ENCODE measurements at places on chromosomes 5 and 9.
A peak's percentile ranks its signal among the peaks of the same experiment; 100 is the strongest.

- DNase-seq, result no peak
These were observed 222.0 kb upstream of the KLF4 start for GRCh38 chr9:107711542-107711941.

DNA sequence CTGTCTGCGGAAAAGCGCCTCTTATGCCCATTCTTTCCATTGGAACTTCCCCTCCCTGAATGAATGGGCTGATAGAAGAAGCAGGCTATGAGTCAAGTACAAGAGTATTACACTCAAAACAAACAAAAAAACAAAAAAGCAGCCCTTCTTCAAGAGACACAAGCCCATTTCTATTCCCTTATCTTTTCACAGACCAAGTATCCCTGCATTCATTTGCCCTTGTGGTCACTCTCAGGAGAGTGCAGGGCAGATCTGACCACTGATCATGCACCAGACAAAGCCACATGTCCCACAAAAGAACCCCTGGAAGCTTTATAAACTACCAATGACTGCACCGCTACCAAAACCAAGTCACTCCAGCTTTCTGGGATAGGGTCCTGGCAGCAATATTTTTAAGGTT, 262.5 kb upstream of the TAS2R1 start:
- DNase-seq, result no peak

DNA sequence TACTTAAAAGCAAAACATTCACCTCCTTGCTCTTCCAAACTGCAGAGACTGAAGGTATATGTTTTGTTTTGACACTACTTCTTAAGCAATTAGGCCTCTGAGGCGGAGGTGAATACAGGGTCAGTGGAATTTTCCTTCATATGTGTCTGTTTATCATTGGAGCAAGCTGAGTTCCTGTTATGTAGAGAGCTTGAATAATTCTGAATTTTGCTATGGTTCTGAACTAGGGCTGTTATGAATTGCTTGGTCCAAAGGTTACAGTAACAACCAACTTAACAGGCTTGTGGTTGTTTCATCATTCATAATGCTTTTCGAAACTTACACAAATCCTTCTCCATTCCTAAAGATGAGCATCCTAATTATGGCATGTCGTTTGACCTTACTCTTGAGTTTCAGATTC, 444.6 kb upstream of the MEF2C start:
- no peak for DNase-seq

GRCh38 chr5:179766726-179767455, 26.9 kb upstream of the LTC4S start:
- no peak for DNase-seq

DNA sequence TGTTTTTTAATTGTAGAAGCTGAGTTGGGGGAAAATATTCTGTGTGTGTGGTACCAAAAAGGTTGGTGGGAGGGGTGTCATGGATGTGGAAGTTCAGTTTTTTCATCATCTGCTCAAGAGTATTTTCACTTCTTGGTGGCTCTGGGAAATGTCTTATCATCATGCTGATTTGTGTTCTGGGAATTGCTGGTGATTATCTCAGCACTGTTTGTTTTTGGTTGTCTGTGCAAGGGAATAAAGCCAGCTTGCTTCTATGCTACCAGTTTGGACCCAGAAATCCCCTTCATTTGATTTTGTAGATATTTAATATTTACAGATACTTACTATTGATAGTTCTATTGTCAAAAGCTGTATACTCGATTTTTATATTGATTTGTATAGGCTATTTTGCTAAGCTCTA, 2289.7 kb downstream of the MAT2B start:
- DNase-seq, result no peak

DNA sequence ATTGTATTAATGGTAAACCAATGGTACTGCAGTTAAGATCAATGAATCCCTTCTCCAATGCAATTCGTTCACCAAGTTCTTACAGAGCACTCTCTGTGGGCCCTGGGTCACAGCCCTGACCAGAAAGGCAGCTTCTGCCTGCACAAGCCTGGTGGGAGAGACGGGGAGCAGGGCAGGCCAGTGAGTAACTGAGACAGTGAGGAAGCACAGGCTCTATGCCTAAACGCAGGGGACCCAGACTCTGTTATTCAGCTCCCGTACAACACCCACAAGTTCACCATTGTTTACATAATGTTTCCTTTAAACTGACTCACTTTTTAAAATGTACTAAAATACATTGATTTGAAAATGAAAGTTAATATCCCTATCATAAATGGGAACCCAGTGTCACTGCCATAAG, 40.5 kb upstream of the CTSL start:
- no peak for DNase-seq

- DNase-seq, result peak; percentile 51
These were observed 5.1 kb upstream of the SEPTIN8 start for GRCh38 chr5:132782101-132782500.

- DNase-seq, result no peak
These were observed 87.2 kb downstream of the MRPS27 start for GRCh38 chr5:72232838-72233237.

DNA sequence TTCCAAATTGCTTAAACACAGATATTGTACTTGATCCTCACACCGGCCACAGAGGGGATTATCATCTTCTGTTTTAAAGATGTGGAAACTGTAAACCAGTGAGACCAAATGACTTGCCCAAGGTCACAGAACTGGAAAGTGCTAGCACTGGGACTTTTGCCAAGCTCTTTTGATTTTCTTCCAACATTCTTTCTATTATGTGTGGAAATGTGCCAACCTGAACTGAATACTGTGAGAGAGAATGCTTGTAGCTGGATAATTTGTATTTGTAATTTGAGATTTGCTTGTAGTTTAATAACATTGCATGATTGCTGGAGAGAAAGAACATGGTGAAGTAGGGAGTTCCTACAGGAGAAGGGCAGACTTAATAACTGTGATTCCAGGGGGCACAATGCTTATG, 977.9 kb upstream of the NUDT12 start:
- no peak for DNase-seq

DNA sequence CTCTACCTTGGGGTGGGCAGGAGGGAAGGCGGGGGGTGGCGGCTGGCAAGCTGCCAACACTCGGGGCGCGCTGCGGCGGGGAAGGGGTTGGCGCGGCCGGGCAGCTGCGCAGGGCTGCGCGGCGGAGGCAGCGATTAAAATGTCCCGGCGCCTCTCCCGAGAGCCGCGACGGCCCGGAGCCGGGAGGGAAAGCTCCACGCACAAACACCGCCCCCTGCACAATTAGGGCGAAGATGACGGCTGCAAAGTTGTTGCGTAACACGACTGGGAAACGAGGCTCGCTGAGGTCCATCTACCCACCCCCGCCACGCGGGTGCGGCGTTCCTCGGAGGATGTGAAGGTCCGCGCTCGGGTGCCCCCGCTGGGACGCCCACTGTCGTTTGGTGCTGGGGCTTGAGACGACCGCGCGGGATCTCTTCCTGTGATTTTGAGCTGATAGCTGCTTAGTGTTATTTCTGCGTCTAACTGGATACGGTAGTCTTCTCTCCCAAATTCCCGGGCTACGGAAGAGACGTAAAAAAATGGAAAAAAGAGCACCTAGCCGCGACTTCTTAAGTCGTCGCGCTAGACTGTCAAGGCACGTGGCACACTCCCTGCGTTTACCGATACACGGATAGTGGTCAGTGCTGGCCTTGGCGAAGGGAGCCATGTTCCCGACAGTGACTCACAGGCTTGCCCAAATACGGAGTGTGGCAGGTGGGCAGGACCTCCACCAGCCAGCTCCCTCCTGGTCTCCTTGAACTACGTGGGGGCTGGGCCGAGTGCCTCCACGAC, 958 bp upstream of the NFIL3 start:
- peak; percentile 37 for DNase-seq

DNA sequence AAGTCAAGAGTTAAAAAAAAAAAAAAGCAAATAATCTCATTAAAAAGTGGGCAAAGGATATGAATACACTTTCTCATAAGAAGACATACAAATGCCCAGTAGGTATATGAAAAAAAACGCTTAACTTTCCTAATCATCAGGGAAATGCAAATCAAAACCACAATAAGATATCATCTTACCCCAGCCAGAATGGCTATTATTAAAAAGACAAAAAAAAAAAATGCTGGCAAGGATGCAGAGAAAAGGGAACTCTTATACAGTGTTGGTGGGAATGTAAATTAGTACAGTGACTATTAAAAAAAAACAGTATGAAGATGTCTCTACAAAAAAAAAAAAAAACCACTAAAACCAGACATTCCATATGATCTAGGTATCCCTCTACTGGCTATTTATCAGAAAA, 79.4 kb downstream of the LPAR1 start:
- no peak for DNase-seq

- peak; percentile 23 for DNase-seq
These were observed 205.8 kb upstream of the IER5L start for GRCh38 chr9:129383561-129384490.

DNA sequence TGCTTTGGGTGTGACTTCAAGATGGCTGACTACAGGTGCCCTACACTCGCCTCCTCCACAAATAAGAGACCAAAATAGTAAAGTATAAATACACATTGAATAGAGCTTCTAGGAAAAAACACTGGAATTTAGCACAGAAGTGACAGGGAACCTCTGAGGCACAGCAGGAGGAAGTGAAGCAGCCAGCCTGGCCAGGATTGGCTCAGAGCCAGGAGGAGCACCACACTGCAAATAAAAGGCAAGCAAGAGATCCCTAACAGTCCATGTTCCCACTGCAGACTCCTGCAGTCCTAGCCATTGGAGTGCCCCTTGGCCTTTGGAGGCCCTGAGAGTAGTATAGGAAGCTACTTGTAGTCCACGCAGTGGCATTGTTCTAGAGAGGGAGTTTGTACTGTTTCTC, 186.7 kb upstream of the TLX3 start:
- no peak for DNase-seq

DNA sequence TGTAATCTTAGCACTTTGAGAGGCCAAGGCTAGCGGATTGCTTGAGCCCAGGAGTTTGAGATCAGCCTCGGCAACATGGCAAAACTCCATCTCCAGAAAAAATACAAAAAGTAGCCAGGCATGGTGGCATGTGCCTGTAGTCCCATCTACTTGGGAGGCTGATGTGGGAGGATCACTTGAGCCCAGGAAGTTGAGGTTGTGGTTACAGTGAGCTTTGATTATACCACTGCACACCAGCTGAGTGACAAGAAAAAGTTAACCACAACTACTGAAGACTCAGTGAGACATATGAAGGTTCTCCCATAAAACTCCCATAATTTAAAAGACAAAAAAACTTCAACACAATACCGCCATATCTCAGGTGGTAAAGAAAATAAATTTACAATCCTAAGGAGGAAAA, 98.0 kb downstream of the NR6A1 start:
- DNase-seq, result no peak

GRCh38 chr5:25441810-25442209, 797.0 kb upstream of the CDH10 start:
- no peak for DNase-seq

DNA sequence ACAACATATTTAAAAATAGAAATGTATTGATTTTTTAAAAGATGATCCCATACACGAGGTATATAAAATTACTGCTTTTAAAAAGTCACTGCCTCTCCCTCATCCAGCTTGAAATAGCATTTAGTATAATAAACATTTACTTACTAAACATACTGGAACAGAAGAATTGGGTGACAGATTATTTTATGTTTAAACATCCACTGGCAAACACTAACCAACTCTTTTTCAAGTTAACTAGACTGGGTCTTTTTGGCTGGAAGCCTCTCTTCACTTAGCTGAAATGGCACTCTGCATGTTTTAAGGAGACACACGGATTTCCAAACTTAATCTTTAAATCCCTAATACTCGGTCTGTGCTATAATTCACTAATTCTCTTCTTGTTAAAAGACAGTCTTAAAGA, 19.0 kb downstream of the CTXN3 start:
- no peak for DNase-seq

GRCh38 chr5:14588145-14588544, 6.6 kb downstream of the OTULINL start:
- DNase-seq, result no peak

- no peak for DNase-seq
These were observed 732.0 kb downstream of the CDH18 start for GRCh38 chr5:19256036-19256435.

GRCh38 chr5:140794595-140795258, at the start of gene PCDHA2:
PCDHA2 (plus strand) TSS chr5:140794852.
- DNase-seq, result peak; percentile 33

- DNase-seq, result no peak
These were observed 1.6 kb upstream of the CD72 start for GRCh38 chr9:35619800-35620158.

- no peak for DNase-seq
These were observed 227.6 kb upstream of the C9orf72 start for GRCh38 chr9:27800692-27801370.

DNA sequence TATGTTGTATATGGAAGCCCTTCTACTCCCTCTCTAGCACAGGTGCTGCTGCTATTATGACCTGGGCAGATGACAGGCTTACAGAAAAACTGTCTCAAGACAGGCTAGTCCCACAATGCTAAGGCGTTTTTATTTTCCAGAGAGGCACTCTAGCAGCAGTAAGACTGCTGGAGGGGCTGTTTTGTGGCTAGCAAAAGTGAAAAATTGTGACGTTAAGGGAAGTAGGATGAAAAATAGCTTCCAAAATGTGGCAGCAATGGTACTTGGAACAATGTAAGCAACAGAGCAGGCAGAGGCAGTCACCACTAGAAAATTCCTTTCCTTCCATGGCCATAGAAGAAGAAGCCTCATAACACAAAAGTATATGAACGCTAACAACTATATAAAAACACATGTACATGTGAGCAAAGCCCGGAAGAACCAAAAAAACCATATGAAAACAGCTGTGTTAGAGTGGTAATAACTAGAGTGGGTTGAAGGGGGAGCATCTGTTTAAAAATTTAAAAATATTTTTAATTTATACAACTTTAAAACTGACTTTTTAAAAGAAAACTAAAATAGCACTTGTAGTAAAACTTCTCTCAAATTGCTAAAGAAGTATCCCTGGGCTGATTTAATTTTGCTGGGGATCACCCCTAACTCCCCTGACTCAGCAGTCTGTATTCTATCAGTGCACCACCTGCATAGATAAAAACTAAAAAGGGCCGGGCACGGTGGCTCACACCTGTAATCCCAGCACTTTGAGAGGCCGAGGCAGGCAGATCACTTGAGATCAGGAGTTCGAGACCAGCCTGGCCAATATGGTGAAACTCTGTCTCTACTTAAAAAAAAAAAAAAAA, 30.6 kb downstream of the CLINT1 start:
- no peak for DNase-seq

GRCh38 chr9:76901801-76902200, 4.1 kb downstream of the PRUNE2 start:
- DNase-seq, result no peak

GRCh38 chr9:88291856-88292255, 96.4 kb upstream of the SPIN1 start:
- no peak for DNase-seq

- no peak for DNase-seq
These were observed 1022.3 kb downstream of the EFNA5 start for GRCh38 chr5:106648401-106648800.
